ENCODE measurements at places on chromosomes 6 and 20.

- DNase-seq, result no peak
Observed at GRCh38 chr6:134368670-134369069, 50.8 kb upstream of the SGK1 start.

- no peak for DNase-seq
Observed at GRCh38 chr6:139457476-139457875, 83.0 kb upstream of the CITED2 start.

DNA sequence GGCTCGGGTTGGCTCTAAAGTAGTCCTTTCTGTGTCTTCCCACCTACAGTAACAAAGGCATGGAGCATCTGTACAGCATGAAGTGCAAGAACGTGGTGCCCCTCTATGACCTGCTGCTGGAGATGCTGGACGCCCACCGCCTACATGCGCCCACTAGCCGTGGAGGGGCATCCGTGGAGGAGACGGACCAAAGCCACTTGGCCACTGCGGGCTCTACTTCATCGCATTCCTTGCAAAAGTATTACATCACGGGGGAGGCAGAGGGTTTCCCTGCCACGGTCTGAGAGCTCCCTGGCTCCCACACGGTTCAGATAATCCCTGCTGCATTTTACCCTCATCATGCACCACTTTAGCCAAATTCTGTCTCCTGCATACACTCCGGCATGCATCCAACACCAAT lies 291.2 kb downstream of the ESR1 start:
- DNase-seq, result no peak

- peak; percentile 58 for DNase-seq
Observed at GRCh38 chr6:35449287-35449881, 2.8 kb upstream of the FANCE start.

GRCh38 chr6:79864421-79864820 lies 82.9 kb downstream of the ELOVL4 start:
- DNase-seq, result no peak
